ENCODE measurements at places on chromosomes 5 and 9. TPM values are rescaled to one million over a fixed set of nuclear protein-coding genes. Genes with fewer than 3 reads are reported as not detected.

DNA sequence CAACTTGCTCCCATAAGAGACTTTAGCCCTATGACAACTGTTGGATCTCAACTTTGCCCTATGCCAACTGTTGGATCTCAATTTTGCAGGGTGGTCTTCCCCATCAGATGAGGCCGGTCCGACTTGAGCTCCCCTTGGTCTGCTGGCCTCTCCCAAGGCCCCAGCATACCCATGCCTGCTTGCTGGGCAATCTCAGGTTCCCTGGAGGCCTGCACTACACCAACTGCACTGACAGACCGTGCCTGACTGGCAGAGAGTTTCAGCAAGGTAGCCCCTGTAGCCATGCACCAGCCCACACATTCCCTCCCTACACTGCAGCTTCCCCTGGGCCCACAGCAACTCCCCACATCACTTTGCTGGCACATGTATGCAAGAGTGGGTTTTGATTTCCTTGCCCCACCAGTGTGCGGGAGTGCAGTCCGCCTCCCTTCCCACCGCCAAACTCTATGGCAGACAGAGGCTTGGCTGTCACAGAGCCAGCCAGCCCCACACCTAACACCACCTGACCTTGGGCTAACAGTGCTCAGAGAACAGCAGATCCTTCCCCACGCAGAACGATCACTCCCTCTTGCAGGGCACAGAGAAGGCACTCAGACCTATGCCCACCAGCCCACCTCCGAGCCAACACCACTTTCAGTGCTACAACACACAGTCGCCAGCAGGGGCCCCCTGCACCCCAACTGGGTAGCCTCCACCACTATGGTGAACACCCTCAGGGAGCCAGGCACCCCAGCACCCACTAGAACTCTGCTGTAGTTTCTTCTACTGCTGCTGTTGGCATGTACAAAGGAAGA lies 279.9 kb upstream of the COX7C start:
- no peak overlapping the region for H3K4me3 ChIP-seq
- no peak for DNase-seq
- no peaks in the 10 kb centered on the region for H3K27me3 ChIP-seq
- no peak overlapping the region for H3K27ac ChIP-seq
- no peaks in the 10 kb centered on the region for H3K4me1 ChIP-seq
- no peaks in the 10 kb centered on the region for H3K36me3 ChIP-seq

GRCh38 chr9:12968093-12968492 lies 193.3 kb downstream of the LURAP1L start:
- H3K27ac ChIP-seq, result no peak overlapping the region
- no peaks in the 10 kb centered on the region for H3K4me1 ChIP-seq
- DNase-seq, result no peak
- no peaks in the 10 kb centered on the region for H3K36me3 ChIP-seq
- no peaks in the 10 kb centered on the region for H3K27me3 ChIP-seq
- no peak overlapping the region for H3K4me3 ChIP-seq

GRCh38 chr9:18791074-18791473 lies 241.9 kb downstream of the SAXO1 start:
- H3K4me3 ChIP-seq, result no peak overlapping the region
- H3K27ac ChIP-seq, result no peak overlapping the region

DNA sequence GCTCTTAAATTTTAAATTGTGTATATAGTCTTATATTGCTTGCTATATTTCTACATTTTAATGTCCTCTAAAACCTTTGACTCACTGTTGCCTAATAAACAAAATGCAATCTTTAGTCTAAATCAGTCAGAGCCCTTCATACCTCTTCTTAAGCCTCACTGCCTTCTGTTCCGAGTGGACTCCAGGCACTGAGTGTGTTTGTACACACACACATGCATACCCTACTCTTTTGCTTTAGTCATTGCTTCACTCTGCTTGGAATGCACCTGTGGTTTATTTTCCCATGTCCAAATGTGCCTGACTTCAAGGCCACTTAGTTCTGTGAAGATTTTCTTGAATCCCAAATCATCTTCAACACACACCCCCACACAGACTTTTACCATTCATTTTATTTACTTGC lies 60.9 kb downstream of the SLC12A2 start:
- no peak overlapping the region for H3K4me3 ChIP-seq
- DNase-seq, result no peak
- peaks cover 19% of the 10 kb centered on the region for H3K36me3 ChIP-seq
- H3K27me3 ChIP-seq, result no peaks in the 10 kb centered on the region
- H3K4me1 ChIP-seq, result no peaks in the 10 kb centered on the region

DNA sequence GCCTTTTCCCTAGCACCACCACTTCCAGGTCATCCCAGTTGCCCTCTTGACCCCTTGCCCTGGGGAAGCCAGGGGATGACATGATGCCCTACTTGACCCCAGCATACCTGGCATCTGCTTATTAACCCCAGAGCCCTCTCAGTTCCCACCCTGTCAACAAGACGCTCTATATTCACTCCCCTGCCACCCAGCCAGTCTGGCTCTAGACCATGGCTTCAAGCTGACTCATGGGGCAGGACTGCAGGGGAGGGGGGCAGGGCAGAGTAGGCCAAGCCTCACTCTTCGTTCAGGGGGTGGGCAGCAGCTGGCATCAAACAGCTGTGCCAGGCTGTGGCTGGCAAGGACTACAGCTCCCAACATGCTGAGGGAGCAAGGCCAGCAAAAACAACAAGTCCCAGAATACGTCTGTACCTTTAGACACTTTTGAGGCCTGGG lies 5.3 kb downstream of the ATOSB start:
- H3K36me3 ChIP-seq, result peaks cover 17% of the 10 kb centered on the region
- peak overlapping the region; percentile 29 for H3K27ac ChIP-seq
- DNase-seq, result no peak
- H3K4me3 ChIP-seq, result peak overlapping the region; percentile 77
- no peaks in the 10 kb centered on the region for H3K27me3 ChIP-seq

DNA sequence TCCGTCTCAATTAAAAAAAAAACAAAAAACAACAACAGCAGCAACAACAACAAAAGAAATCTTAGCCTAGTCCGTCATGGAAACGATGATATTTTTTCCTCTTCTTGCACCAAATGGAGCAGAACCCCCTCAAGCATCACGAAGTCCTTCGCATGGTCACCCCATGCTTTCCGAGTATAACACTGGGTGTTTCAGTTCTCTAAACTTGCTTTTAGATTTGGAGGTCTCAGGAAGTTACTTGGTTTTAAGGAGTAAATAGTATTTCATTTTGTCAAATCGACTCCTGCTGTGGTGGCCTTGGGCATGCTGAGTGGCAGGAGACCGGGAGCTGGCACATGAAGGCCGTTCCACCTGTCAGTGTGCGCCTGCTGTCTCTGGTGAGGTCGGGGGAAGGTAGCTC lies 118.5 kb upstream of the CACNA1B start:
- DNase-seq, result no peak
- no peaks in the 10 kb centered on the region for H3K27me3 ChIP-seq
- peak overlapping the region; percentile 48 for H3K27ac ChIP-seq
- H3K4me3 ChIP-seq, result no peak overlapping the region

DNA sequence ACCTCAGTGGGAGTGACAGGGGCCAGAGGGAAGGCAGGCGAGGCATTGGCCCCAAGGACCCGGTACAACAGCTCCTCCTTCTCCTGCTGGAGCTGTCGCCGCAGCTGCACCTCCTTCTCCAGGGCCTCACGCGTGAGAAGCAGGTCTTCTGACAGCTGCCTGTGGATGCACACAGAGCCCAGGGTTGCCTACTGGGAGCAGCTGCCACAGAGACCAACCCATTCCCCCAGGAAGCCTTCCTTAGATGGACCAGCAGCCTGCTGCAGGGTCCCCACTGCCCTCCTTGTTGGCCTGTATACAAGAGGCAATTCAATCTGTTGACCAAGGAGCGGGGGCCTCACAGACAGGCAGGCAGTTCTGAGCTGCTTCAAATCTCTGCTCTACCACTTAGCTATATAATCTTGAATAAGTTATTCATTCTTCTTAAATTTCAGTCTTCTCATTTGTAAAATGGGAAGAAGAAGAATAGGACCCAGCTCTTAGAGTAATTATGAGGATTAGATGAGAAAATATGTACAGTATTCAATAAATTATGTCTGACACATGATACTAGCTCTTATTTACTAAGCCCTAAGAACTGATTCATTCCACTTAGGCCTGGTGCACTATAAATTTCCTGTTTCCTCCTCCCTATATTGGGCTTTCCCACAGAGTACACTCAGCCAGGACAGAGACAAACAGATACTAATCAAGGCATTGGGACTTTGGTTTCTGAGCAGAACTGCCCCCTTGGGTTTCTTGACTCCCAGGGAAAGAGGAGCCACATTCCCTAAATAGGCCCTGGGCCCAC lies 26.1 kb upstream of the ANXA6 start:
- H3K4me1 ChIP-seq, result no peaks in the 10 kb centered on the region
- no peak overlapping the region for H3K4me3 ChIP-seq
- H3K36me3 ChIP-seq, result peaks cover 46% of the 10 kb centered on the region

GRCh38 chr9:38331141-38331540 lies 61.4 kb upstream of the ALDH1B1 start:
- no peaks in the 10 kb centered on the region for H3K36me3 ChIP-seq
- H3K27ac ChIP-seq, result no peak overlapping the region
- DNase-seq, result no peak
- no peaks in the 10 kb centered on the region for H3K4me1 ChIP-seq

- H3K4me3 ChIP-seq, result no peak overlapping the region
- no peaks in the 10 kb centered on the region for H3K27me3 ChIP-seq
- H3K36me3 ChIP-seq, result no peaks in the 10 kb centered on the region
- no peak overlapping the region for H3K27ac ChIP-seq
Measured at GRCh38 chr5:116446356-116447005, 128.1 kb downstream of the SEMA6A start.

DNA sequence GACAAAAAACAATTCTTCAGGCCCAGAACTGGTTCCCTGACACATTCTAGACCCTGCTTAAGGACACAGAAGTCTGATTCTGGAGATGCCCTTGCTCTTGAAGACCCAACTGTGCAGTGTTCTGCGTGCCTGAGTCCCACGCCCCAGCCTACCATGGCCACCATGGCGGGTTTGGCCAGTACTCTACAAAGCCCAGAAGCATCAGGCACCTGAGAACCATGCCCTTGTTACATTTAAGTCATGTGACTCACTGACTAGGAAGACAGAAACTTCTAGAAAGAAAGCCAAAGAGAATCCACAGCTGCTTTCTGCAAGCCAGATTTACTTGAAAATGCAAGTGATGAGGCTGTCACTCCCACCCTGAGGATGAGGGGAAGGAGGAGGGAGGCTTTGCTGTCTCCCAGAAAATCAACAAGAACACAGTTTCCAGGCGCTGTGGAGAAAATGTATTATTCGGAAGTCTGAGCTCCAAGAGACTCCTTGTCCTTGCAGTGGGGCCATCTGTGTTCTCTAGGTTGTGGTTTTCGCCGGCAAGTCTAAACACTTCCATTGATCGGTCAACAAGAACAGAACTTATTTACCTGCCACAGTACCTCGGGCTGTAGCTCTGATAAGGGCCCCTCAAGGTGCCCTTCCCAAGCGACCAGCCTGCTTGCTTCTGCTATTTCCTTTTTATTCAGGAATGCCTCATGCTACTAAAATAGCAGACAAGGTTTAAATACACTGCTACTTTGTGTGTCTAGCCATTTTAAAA lies 81.3 kb upstream of the DMRT1 start:
- H3K4me3 ChIP-seq, result no peak overlapping the region
- H3K27ac ChIP-seq, result no peak overlapping the region
- H3K4me1 ChIP-seq, result peaks cover 32% of the 10 kb centered on the region
- H3K27me3 ChIP-seq, result peaks cover 6% of the 10 kb centered on the region

- H3K27ac ChIP-seq, result no peak overlapping the region
- no peaks in the 10 kb centered on the region for H3K27me3 ChIP-seq
- no peak overlapping the region for H3K4me3 ChIP-seq
- no peak for DNase-seq
- peaks cover 16% of the 10 kb centered on the region for H3K36me3 ChIP-seq
Measured at GRCh38 chr9:110121170-110121569, 86.8 kb downstream of the C9orf152 start.

GRCh38 chr5:133075572-133076536 lies 24.0 kb downstream of the HSPA4 start:
- no peak overlapping the region for H3K4me3 ChIP-seq
- DNase-seq, result no peak
- H3K4me1 ChIP-seq, result peaks cover 51% of the 10 kb centered on the region
- peak overlapping the region; percentile 48 for H3K27ac ChIP-seq

GRCh38 chr5:73763300-73764032 lies 137.5 kb downstream of the ARHGEF28 start:
- no peak overlapping the region for H3K4me3 ChIP-seq
- no peaks in the 10 kb centered on the region for H3K36me3 ChIP-seq
- H3K4me1 ChIP-seq, result no peaks in the 10 kb centered on the region
- no peak overlapping the region for H3K27ac ChIP-seq
- DNase-seq, result no peak
- peaks cover 2% of the 10 kb centered on the region for H3K27me3 ChIP-seq

DNA sequence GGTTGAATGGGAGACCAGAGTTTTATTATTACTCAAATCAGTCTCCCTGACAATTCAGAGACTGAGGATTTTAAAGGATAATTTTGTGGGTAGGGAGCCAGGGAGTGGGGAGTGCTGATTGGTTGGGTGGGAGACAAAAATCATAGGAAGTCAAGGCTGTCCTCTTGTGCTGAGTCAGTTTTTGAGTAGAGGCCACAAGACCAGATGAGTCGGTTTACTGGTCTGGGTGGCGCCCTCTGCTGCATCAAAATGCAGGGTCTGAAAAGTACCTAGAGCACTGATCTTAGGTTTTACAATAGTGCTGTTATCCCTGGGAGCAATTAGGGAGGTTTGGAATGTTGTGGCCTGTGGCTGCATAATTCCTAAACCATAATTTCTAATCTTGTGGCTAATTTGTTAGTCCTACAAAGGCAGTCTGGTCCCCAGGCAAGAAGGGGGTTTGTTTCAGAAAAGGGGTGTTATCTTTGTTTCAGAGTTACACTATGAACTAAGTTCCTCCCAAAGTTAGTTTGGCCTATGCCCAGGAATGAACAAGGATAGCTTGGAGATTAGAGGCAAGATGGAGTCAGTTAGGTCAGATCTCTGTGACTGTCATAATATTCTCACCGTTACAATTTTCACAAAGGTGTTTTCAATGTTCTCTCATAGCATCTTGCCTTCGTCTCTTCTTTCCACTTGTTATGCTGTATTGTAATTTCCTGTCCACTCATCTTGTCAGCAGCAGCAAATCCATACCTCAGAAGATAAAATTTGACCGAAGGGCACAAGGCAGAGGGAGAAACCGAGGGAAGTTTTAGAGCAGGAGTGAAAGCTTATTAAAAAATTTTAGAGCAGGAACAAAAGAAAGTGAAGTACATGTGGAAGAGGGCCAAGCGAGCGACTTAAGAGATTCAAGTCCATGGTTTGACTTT lies 59.2 kb upstream of the CLINT1 start:
- DNase-seq, result peak; percentile 33
- H3K27ac ChIP-seq, result no peak overlapping the region
- H3K4me1 ChIP-seq, result peaks cover 30% of the 10 kb centered on the region
- H3K27me3 ChIP-seq, result no peaks in the 10 kb centered on the region

GRCh38 chr9:133882849-133883755 lies 109.0 kb downstream of the VAV2 start:
- H3K4me3 ChIP-seq, result no peak overlapping the region
- H3K36me3 ChIP-seq, result no peaks in the 10 kb centered on the region
- H3K4me1 ChIP-seq, result no peaks in the 10 kb centered on the region
- H3K27ac ChIP-seq, result no peak overlapping the region

NTRK2 gene
- total RNA-seq, result 2.9 TPM

PCDHB6 gene
- total RNA-seq, result not detected

AHRR gene
- 23.7 TPM for total RNA-seq

OR1L6 gene
- total RNA-seq, result not detected

FGD3 gene
- total RNA-seq, result 44.0 TPM

ZNF366 gene
- total RNA-seq, result not detected

DPYSL3 gene
- total RNA-seq, result 0.16 TPM

LURAP1L gene
- total RNA-seq, result not detected

INSL4 gene
- total RNA-seq, result not detected

GRK6 gene
- 122 TPM for total RNA-seq

ZDHHC21 gene
- 12.7 TPM for total RNA-seq

Measured in activated T-helper 1 cell treated with anti-CD3 and anti-CD28 coated beads, Interleukin-12 subunit alpha, Interleukin-12 subunit beta, Interleukin-2, Interleukin-4 antibody, amounts not matched to agents 30 ng/mL and 10 ng/mL and 1 ng/mL, durations not matched to agents 14 hours and 24 hours and 36 hours (primary cell).